CD8-positive, alpha-beta memory T cell (primary cell): ENCODE measurements at places on chromosomes 2 and 18.

GRCh38 chr18:6728331-6728730, 1.2 kb upstream of the ARHGAP28 start:
- DNase-seq: no peak

GRCh38 chr2:159585622-159586021, 30.7 kb downstream of the BAZ2B start:
- no peak for DNase-seq

- DNase-seq: no peak
Observed at GRCh38 chr2:112154246-112155117, 16.3 kb downstream of the FBLN7 start.

DNA sequence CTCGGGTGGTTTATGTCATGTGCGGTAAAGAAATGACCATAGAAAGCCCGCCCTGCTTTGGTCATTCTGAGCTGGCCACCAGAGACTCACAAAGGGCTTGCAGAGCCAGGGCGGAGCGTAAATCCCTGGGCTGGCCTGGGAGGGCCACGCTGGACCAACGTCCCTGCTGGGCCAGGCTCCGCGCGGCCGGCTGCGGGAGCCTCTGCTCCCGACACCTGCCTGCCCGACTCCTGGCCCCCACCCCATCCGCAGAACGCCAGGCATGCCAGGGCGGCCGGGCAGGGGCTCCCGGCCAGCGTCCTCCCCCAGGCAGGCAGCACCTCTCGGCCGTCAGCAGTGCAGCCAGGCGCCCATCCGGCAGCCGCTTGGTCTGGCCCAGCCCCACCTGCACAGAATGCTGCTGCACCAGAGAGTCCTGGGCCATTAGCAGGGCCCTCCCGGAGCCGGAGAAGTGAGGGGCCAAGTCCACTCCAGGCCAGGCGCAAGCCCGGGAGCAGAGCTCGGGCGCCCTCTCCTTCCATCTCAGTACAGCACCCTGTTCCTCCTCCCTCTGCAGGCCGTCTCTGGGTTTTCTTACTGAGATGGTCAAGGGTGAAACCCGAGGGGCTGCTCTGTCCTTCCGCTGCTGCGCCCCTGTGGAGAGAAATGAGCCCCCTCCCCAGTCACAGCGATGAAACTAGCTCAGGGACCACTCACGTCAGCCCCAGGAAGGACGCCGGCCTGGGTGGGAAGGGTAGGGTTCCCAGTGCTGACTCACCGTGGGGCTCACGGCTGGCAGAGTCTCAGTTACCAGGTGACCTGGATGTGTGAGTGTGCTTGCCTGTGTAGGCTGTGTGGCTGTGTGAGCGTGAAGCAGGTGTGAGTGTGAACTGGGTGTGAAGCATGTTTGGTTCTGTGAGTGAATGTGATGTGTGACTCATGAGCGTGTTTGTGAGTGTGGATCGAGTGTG, 83.3 kb downstream of the PTGR3 start:
- no peak for DNase-seq

GRCh38 chr2:145849466-145849865, 1329.5 kb upstream of the ZEB2 start:
- DNase-seq: no peak

DNA sequence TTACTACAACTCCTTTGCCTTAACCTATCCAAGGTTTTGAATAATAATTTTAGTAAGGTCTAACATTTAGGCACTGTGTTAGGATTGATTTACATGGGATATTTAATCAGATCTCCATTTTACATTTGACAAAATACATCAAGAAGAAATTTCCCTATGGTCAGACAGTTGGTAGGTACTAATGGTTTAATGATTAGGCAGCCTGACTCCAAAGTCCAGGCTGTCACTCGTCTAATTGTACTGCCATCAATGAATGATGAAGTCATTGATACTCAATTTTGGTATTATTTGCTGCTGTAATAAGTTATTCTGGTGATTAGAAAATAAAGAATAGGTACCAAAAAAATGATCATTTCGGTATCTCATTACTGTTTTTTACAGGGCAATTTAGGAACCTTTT, 14.1 kb downstream of the BBS5 start:
- DNase-seq: no peak

DNA sequence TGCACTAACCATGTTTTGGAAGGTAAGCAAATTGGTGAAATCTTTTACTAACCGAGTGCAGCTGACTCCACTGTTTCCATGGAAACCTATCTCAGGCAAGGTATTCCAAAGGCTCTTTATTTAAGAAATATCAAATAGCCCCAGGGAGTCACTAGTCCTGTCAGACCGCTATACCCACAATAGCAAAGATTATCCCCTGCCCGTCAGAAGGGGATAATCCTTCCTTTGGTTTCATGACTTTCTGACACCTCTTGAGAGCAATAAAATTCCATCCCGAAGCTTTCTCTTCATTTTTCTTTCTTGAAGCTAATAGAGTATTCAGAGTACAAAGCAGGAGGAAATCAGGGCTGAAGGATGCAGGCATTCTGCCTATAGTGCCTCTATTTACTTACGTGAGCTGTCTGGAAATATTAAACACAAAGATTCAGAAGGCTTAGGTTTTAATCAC, 34.7 kb upstream of the MAP2 start:
- DNase-seq: no peak
